ENCODE measurements at places on chromosomes 1 and 21.

DNA sequence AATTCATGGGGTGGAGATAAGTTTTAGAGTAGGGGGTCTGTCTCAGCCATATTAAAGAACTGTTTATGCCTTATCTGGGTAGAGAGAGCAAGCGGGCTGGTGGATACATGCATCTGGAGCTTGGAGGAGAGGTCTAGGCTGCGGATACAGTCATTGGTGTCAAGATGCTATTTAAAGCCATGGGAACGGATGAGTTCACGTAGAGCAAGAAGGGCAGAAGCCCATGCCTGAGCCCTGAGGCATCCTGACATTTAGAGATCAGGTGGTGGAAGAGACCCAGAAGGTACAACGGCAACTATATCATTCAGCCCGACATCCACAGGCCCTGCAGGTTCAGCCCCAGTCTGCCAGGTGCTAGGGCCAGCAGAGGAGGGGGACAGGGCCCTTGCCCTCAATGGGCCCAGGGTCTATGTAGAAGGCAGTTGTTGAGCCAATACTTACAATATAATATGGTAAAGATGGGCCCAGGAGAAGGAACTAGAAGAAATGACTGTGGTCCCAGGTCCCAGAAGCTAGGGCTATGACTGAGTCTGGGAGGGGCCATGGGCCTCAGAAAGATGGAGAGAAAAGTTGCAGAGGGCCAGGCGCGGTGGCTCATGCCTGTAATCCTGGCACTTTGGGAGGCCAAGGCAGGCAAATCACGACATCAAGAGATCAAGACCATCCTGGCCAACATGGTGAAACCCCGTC is 15.2 kb upstream of the CHI3L1 start:
- DNase-seq, result no peak

DNA sequence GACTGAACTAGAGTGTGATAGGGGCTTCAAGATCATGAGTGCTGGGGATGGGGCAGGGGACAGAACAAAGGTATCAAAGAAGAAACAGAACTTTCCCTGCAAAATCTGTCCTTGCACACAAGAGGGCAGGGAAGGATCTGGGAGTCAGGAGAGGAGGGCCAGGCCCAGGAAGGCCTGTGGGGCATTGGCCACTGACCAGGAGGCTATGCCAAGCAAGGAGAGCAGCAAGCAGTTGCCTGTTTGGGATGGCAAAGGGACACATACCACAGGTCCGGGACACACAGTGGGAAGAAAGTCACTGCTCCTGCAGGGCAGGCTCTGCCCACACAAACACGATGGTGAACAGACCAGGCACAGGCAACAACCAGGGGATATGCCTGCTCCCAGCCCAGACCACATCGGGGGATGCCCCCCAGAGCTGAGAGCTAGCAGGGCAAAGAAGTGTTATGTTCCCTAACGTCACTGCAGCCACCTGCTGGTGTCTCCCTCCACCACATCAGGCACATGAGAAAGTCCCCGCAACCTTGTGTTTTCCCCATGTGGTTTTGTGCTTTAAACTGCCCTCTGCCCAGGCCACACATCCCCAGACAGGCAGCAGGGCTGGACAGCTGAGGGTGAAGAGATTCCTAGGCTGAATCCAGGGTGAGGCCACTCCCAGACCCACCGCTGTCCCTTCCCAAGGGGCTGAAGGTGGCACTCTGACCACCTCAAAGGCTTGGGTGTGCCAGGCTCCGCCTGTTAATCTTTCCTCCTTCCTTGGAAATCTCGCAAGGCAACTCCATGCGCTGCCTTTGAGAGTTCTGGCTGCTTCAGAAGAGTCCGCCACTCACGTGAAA is 53.6 kb downstream of the KIF21B start:
- DNase-seq, result no peak

DNA sequence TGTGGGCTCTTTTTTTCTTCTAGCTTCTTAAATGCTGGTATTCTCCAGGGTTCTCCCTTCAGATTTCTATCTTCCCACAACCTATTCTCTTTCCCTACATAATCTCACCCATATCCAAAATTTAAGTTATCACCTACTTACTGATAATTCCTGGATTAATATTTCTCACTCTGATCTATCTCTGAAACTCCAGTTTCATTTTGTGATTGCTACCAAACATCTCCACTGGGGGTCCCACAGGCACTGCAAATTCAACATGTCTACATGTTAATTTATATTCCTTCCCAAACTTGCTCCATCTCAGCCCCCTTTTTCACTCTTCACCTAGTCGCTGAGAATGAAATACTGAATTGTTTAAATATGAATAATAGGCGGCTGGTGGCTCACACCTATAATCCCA is 9.9 kb upstream of the C1orf141 start:
- DNase-seq, result no peak

GRCh38 chr1:110112656-110113055 is 413 bp downstream of the UBL4B start:
- no peak for DNase-seq

- DNase-seq, result no peak
Observed at GRCh38 chr1:76677416-76678405, 189.6 kb upstream of the ST6GALNAC5 start.

GRCh38 chr1:31215065-31215570 is 24.6 kb downstream of the NKAIN1 start:
- no peak for DNase-seq
